ENCODE measurements at places on chromosomes 6 and 20.
A peak's percentile ranks its signal among the peaks of the same experiment; 100 is the strongest.

- no peak for DNase-seq
These were observed 73.8 kb downstream of the LRRC1 start for GRCh38 chr6:53868626-53869025.

DNA sequence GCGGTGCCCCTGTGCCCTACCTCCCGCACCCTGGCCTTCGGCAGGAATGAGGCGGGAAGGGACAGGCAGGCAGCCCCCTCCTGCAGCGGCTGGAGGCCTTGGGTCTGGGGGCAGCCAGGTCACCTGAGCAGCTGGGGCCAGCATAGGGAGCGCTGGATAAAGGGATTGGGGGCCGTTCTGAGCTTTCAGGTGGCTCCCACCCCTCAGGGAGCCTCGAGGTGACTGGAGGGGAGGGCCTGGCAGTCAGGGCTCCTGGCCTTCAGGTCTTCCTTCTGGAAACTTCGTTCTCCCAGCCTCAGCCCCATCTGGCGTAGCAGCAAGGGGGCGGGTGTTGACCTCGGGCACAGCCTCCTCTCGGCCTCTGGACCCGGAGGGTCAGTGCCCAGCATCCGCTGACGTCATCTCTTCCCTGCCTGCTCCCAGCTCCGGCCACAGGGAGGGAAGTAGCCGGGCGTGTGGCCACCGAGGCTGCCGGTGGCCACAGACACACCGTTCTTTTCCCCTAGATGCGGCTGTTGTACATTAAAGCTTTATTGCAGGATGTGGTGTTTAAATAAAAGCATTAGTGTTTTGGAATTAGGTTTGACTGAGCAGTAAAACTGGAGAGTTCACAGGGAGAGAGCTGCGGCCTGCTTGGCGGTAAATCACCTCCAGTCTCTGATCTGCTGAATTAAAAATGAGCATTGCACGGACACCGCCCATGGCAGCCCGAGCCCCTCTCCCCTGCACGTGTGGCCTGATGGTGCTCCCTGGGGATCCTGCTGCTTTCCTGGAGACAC is 80.0 kb upstream of the GATA5 start:
- DNase-seq: no peak

- no peak for DNase-seq
These were observed 325.2 kb upstream of the NT5E start for GRCh38 chr6:85124472-85125354.

GRCh38 chr6:100228437-100228833 is 234.4 kb upstream of the MCHR2 start:
- DNase-seq: no peak

DNA sequence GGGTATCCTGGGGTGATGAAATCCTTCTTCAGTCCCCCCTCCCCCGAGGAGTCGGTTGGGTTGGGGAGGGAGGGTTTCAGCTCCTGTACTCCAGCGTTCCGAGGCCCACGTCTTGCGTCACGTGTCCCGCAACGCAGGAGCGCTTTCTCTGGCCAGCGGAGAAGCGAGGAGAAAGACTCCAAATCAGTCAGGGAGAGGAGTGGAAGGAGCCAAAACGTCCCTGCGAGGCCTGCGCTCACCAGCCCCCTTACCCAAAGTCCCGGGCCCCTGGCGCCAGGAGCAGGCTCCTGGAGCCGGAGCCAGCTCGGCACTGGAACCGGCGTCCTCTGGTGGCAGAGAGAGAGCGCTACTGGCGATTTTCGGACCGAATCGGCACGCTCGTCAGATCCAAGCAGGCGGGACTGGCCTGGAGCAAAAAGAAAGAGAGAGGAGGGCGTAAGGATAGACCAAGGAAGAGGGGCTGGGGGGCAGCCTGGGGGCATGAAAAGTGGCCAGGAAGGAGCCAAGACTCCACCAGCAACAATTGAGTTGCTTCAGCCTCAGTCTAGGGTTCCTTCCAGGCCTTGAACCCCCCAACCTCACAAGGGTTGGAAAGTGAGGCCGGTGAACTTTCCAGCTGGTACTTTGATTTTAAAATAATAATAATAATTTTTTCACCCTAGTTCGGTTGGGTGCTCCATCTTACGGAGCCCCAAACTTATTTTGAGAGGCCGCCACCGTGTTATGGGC is at the start of gene GNAS:
Gene GNAS (plus strand): TSS at position 174 of the 729 bp plus-strand sequence.
- DNase-seq: no peak

GRCh38 chr6:39440039-39440426 is 117.5 kb upstream of the KCNK16 start:
- no peak for DNase-seq

- peak; percentile 40 for DNase-seq
These were observed at the start of gene TRIM38 for GRCh38 chr6:25962149-25963127. Gene TRIM38, plus strand, starts transcription at chr6:25962802. Its CDS starts 3,721 bp downstream, at chr6:25966523.

- DNase-seq: peak; percentile 38
These were observed 197.0 kb downstream of the SIM1 start for GRCh38 chr6:100267721-100268123.

GRCh38 chr6:79134699-79135474 is 56.8 kb upstream of the PHIP start:
- no peak for DNase-seq

- no peak for DNase-seq
These were observed 108.3 kb downstream of the KIF13A start for GRCh38 chr6:17879184-17879583.

DNA sequence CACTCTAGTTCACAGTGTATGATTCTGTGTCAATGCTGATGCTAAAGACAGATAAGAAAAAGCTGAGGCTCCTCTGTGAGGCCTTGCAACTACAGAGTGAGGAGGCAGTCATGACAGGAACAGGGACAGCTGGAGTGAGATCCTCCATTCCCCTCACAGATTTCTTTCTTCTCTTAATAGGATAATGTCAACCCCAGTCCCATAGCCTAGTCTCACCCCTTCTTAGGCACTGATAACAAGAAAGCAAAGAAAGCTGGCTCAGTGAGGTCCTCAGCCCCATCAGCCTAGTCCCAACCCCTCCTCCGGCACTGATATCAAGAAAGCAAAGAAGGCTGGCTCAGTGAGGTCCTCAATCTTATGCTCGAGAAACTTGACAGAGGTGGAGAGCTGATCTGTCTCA is 2.1 kb upstream of the PTCHD4 start:
- no peak for DNase-seq

DNA sequence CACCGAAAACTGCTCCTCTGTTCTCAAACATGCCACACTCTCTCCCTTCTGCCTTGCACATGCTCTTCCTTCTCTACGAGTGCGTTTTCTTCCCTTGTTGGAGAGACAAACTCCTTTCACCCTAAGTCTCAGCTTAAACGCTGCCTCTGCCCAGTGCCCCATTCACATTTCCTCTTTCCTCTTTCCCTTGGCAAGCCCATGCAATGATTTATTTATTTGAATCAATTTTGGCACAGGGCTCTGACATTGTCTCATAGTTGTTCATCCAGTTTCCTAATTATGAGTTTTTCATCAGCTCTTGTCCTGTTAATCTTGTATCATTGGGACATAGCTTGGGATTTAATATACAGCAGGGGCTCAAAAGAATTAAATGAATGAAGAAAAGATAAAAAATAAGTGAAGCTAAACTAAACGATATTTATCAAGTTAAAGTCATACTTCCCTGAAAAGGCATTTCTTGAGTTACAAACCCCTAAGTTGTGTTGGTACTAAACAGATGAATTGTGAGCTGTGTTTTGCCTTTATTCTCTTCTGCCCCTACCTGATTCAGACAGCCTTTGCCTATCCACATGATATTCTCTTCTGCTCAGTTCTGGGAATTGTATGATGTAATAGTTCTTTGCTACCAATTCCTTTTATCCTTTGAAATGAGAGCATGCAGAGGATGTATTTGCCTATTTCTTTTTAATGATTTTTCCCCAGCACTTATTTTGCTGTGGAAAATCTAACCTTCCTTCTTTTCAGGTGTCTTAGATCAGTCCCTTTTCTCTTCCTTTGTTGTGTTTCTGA is 704.4 kb downstream of the UTRN start:
- no peak for DNase-seq

Measured in NCI-H1436 (cell line).